Hematopoietic multipotent progenitor cell treated with erythropoietin and hydrocortisone succinate and interleukin-3 and kit ligand, for 4 days (in vitro differentiated cells): ENCODE measurements at places on chromosomes 5 and 9.

DNA sequence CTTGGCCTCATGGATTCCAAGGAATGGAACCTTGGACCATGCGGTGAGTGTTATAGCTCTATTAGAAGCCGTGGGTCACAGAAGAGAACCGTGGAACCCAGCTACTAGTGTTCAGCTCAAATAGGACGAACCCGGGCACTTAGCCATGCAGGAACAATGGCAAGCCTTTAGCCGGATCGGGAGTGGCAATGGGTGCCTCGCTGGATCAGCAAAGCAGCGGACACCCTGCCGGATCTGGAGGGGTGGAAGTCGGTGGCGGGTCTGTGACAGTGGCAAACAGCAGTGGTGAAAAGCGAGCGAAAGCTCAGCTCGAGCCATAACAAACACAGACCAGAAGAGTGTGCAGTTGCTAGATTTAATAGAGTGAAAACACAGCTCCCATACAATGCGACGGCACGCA lies 2.4 kb upstream of the CDO1 start:
- no peak for DNase-seq

DNA sequence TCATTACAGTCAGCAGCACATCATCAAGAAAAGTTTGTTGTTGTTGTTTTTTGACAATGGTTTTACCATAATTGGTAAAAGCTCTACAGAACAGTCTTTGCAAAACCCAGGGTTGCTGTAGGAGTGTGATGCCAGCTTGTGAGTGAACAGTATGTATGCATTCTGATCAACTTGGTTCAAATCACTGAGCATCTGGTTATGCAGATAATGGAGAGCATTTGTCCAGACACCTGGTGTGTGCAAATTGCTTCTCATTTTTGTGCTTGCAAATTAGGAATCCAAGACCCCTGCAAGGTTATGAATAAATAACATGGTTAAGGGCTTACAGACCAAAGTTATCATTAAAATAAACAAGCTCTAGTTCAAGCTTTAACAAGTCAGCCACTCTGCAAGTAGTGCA lies 448.7 kb upstream of the ACTBL2 start:
- no peak for DNase-seq

GRCh38 chr5:76367623-76368371 lies 35.3 kb upstream of the IQGAP2 start:
- no peak for DNase-seq

DNA sequence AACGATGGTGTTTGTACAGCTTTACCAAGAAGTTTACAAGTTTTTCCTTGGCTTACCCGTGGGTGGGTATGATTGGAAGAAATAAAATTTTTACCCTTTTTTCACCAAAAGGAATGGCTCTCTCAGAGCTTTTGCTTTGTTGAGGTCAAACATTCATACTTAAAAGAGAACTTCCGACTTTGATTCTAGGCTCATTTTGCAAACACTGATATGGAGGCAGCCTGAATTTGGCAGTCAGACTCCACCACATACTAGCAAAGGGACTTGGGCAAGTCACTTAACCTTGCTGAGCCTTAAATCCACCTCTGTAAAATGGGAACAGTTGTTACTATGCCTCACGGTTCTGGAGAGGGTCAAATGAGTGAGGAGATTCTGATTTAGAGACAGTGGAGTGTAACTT lies 153.5 kb downstream of the PRKACG start:
- DNase-seq, result no peak

- no peak for DNase-seq
These were observed 1231.3 kb upstream of the CDH18 start for GRCh38 chr5:21219251-21219650.

DNA sequence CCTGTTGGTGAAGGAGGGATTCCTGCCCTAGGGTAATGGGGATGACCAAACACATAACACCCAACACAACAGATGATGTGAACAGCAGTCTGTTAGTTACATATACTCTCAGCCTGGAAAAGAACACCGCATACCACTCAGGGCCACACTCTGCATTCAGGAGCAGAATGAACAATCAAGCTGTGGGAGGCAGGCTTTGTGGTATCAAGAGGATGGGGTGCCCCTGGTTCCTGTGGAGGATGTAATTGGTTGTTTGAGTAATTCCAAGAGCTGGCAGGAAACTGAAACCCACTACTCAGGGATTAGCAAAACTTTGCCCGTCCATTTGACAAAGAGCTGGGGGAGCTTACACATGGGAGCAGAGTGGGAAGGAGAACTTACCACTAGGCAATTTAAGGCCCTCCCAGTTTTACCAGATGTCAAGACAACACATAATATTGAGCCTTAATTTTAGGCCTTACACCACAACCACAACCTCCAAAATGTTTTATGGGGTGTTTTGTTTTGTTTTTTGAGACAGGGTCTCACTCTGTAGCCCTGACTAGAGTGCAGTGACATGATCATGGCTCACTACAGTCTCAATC lies 15.6 kb upstream of the PRKAA1 start:
- DNase-seq, result no peak

DNA sequence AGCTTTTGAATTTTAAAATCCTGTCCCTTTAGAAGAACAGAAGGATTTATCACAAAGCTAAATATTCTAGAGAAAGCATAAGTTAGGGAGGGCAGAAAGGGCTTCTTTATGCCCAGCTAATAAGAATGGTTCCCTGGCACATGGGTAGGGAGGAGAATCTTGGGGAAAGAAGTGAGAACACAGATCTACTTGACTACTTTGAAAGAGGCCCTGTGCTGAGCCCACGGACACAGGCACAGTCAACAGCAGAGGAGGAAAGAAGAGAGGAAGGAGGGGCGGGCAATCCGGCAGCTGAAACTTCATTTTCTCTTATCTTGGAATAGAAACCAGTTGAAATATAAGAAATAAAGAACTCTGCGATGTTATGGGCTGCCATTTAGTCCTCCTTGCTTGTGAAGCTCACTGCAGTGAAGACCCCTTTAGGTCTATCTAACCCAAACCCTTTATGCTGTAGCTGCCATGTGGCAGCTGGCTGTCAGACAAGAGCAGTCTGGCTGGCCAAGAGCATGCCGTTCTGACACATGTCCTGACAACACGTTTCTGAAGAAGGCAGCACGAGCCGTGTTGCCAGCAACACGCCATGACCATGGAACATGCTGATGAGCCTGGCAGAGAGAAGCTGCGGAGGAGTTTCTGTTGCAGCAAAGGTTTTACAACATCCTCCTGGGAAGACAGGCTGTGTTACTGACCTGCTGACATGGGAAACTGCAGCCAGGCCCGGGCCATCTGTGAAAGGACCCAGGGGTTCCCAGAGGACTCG lies 34.2 kb downstream of the ABLIM3 start:
- DNase-seq, result no peak

DNA sequence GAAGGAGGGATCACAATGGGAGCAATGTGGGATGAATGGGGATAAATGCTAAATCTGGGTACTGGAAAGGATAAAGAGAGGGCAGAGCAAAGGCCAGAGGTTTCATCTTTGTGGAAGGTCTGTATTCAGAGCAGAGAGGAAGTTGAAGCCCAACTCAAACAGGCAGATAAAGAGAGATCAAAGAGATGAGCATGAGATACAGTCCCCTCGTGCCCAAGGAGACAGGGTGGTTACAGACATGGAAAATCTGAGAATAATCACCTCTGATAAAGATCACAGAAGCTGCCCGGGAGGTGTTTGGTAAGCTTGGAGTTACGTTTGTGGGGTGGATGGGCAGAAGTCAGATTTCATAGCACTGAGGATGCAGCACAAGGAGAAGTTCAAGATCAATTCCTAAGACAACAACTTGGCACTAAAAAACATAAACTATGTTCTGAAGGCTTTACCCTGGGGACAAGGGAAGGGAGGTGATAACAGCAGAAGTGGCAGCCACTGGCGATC lies 459 bp upstream of the ERAP2 start:
- DNase-seq, result peak; percentile 68

DNA sequence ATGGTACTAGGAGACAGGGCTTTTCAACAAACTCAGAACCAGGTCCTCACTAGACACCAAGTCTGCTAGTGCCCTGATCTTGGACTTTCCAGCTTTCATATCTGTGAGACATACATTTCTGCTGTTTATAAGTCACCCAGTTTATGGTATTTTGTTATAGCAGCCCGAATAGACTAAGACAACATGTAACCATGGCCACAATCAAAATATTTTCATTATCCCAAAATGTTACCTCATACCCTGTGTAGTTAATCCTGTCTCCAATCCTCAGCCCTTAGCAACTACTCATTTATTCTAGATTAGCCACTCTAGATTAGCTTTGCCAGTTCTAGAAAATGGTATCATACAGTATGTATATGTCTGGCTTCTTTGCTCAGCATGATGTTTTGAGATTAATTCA lies 6.3 kb upstream of the ATG10 start:
- DNase-seq, result no peak
